ENCODE measurements at places on chromosomes 12 and 14.

- DNase-seq = no peak
Measured at GRCh38 chr14:34930591-34931091, 52.2 kb upstream of the SRP54 start.

GRCh38 chr12:67062193-67062592 is 207.0 kb upstream of the CAND1 start:
- DNase-seq = no peak

GRCh38 chr14:100914597-100915021 is 11.1 kb upstream of the RTL1 start:
- peak; percentile 3 for DNase-seq

DNA sequence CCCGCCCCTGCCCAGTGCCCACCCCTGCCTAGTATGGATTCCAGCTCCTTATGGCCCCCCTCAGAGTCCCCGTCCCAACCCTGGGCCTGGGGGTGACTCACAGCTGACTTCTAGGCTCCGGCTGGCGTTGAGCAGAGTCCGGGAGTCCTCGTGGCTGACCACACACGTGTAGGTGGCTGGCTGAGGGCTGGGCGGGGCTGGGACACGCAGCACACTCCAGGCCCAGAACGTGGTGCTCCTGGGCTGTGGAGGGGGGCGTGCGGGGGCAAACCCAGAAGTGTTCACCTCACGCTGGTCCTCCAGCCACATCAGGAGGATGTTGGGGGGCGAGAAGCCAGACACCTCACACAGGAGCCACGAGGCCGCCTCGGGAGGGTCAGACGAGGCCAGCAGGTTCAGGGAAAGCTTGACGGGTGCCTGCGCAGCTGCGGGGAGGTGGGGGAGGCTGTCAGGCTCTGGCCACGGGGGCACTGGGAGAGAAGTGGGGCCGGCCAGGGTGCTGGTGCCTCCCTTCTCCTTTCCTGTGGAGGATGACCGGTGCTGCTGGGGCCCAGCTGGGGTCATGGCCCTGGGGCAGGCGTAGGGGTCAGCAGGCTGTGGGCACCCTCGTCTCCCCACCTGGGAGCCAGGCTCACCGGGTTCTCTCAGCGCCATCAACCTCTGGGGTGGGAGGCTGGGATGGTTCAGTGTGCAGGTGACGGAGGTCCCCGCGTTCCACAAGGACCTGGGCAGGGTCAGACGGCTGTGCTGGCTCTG is 314.1 kb downstream of the TMEM121 start:
- DNase-seq = no peak

GRCh38 chr14:87257421-87257820 is 735.6 kb downstream of the GALC start:
- no peak for DNase-seq

- no peak for DNase-seq
Measured at GRCh38 chr12:89895591-89895990, 187.0 kb upstream of the ATP2B1 start.

- DNase-seq = no peak
Measured at GRCh38 chr14:67602995-67603545, 3.0 kb upstream of the PIGH start.

DNA sequence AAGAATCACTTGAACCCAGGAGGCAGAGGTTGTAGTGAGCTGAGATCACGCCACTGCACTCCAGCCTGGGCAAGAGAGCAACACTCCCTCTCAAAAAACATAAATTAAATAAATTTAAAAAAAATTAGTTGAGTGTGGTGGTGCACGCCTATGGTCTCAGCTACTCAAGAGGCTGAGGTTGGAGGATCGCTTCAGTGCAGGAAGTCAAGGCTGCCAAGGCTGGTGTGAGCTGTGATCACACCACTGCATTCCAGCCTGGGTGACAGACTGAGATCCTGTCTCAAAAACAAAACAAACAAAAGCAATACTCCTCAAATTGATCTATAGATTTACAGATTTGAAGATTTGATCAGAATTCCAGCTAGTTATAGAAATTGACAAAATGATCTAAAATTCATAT is 92.7 kb upstream of the RESF1 start:
- DNase-seq = no peak

GRCh38 chr12:82593143-82593542 is 93.6 kb upstream of the TMTC2 start:
- DNase-seq = no peak

DNA sequence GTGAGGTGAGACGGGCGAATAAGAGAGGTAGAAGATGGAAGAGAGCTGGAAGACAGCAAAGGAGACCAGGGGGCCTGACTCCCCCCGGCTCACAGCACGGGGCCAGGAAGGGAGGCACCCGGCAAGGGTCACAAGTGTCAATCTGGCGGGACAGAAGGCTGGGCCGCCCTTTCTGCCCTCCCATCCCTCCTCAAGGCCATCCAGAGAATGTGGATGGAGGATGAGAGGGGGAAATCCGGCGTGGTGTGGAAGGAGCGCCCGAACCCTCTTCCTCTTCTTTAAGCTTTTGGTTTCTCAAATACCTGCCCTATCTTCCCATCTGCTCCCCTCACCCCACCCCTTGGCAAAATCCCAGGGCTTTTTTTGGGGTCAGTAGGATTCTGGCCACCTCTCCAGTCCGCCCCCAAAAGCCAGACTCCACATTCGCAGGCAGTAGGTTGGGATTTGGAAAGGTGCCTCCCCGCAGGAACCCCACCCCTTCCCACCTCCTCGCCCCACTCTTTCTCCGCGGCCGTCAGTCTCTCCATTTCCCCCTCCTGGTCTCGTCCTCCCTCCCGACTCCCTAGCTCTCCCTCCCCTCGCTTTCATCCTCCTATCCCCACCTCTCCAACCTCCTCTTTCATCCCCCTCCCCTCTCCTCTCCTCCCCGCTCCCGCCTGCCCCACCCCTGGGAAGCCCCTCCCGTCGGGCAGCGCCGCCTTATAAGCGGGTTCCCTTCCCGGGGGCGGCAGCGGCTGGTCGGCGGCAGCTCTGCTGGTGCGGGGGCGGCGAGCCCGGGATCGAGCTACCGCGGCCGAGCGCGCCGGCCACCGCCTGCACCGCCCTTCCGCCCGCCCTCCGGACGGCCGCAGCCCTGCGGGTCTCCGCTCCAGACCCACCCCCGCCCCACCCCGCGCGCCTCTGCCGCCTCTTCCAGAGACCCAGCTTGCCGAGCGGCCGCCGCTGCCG is at the start of gene PTMS:
Gene PTMS (plus strand): TSS at position 730 of the 948 bp plus-strand sequence. CDS start 343 bp downstream, outside the sequence.
- peak; percentile 91 for DNase-seq

- DNase-seq = peak; percentile 79
Measured at GRCh38 chr14:71467361-71467811, 464.8 kb upstream of the RGS6 start.

GRCh38 chr12:104741077-104741476 is 217.0 kb downstream of the SLC41A2 start:
- no peak for DNase-seq

DNA sequence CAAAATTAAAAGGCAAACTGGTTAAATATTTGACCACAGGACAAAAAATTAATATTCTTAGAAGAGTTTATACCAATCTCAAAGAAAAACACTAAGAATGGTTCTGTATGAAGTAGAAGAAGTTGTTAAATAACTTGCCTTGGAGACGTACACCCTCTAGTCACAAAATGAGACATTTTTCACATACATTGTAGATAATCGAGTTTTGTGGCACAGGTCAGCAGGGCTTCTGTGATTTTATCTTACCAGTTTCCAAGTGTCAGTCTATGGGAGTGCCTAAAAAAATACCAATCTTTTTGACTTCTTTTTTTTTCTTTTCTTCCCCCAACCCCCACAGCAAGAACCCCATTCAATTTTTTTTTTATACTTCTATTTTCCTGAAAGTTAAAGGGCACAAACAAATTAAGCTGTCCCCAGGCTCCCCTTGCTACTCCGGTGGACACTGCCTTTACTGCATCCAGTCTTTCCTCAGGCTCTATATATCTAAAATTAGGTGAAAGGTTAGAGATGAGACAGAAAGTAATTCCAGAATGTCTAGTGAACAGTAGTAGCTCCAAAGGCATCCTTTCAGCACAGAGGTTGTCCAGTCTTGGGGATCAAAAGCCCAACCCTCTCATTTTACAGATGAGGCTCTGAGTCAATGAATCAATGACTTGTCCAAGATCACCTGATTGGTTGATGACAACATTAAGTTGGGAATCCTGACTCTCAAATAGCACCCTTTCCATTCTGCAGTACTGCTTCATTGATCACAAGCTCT is 6.2 kb downstream of the LIMA1 start:
- DNase-seq = no peak

DNA sequence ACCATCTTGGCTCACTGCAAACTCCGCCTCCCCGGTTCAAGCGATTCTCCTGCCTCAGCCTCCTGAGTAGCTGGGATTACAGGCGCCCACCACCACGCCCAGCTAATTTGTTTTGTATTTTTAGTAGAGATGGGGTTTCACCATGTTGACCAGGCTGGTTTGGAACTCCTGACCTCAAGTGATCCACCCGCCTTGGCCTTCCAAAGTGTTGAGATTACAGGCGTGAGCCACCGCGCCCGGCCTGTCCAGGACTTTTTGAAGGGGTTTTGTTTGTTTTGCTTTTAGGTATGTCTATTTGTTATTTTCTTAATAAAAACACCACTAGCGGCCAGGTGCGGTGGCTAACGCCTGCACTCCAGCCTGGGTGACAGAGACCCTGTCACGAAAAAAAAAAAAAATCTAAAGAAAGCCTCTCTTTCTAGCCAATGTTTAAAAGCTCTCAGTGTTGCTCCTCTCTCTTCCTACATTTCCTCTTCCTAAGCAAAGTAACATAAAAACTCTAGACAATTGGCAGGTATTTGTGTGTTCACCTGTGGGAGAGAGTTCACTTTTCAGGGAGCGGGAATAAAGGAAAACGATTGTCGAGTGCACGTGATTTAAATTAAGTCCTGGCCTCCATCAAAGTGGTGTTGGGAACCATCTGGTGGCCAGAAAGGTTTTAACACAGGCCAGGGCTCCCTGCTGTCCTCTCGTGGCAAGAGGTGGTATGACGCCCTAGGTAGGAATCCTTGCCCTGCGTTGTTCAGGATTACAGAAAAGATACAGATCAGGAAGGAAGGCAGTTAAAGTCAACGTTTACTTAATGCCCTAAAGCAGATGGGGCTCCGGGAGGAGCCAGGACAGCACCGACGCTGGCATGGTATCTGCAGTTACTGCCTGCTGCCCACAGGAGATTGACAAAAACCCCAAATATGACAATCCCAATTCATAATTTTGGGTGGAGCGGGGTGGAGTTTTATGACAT is 36.2 kb upstream of the ATP23 start:
- peak; percentile 83 for DNase-seq

DNA sequence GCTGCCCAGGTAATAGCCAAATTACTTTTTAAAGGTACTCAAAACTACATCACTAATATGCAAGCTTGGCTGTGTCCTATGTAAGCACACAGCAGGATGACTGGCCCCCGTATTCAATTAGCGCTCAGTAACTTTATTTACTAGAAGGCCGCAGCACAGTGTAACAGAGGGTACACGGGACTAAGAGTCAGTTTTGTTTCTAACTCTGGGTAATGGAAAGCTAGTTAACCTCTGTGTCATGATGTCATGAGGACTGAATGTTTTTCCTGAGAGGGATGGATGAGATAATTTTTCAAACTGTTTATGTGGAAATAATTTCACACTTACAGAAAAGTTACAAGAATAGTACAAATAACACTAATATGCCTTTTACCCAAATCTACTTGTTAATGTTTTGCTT is 27.1 kb downstream of the GALNT4 start:
- DNase-seq = no peak

GRCh38 chr12:77401064-77401769 is 335.8 kb upstream of the E2F7 start:
- peak; percentile 41 for DNase-seq

GRCh38 chr14:94543449-94544124 is 17.7 kb upstream of the SERPINA4 start:
- DNase-seq = no peak

- DNase-seq = no peak
Measured at GRCh38 chr12:92362785-92363184, 217.1 kb upstream of the BTG1 start.

GRCh38 chr12:68367116-68367515 is 35.0 kb upstream of the MDM1 start:
- no peak for DNase-seq

DNA sequence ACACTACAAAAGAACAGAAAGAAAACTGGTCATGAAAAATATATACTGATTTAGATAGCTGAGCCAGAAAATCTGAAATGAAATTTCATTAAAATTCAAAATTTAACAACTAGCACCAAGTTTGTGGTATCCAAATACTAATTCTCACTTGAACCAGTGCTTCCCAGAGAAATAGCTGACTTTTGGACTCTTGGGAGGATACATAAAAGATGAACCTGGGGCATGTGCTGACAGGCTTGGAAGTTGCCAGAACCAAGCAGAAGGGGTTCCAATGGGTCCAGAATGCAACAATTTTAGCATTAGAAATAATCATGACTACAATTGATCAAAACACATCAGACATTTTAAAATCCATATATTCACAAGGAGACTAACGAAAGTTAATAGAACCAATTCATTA is 175.0 kb downstream of the MDGA2 start:
- DNase-seq = no peak

DNA sequence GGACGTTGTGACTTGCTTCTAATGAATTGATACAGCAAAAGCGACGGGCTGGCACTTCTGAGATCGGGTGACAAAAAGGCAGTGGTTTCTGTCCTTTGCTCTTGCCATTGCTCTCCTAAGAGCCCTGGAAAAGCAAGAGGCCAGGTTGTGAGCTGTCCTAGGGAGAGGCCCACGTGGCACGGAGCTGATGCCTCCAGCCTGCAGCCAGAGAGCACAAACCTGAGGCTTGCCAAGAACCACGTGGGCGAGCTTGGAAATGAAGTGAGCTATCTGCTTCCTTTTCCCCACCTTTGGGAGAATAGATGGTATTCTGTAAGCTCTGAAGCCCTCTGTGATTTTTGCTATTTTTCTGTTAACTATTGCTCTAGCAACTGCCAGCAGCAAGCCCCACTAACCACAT is 26.4 kb upstream of the NOS1 start:
- DNase-seq = no peak

DNA sequence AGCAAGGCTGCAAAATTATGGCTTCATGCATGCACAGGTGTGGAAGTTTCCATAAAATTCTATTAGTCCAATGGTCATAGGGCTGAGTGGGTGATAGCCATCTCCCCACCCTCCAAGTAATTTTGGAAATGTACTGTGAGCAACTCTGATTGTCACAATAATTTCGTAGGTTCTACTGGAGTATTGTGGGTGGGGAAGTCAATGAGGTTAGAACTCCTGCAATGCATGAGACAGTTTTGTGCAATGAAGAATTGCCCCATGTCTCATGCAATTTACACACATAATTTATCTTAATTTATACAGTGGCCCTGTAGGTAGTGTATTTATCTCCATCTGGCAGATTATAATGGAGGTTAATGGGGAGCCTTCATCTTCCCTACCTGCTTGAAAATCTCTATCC is 20.5 kb downstream of the IFNG start:
- no peak for DNase-seq

DNA sequence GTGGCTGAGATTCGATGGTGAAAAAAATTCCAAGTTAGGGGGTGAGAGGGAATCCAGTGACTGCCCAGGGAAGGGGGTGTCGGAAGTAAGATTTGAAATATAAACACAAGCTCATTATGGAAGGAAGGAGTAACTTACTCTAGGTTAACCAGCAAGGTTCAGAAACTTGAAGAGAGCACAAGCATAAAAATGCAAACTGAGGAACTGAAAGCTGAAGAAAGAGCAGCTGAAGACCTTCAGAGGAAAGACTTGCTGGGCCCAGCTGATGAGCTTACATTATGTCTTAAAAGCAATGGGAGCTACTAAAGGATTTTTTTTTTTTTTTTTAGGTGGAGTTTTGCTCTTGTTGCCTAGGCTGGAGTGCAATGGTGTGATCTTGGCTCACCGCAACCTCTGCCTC is 189.7 kb upstream of the GRIN2B start:
- no peak for DNase-seq
